Adipocyte (in vitro differentiated cells): ENCODE measurements at places on chromosomes 7 and 10.
A peak's percentile ranks its signal among the peaks of the same experiment; 100 is the strongest.

- DNase-seq = no peak
Observed at GRCh38 chr7:124689523-124689922, 76.1 kb downstream of the GPR37 start.

DNA sequence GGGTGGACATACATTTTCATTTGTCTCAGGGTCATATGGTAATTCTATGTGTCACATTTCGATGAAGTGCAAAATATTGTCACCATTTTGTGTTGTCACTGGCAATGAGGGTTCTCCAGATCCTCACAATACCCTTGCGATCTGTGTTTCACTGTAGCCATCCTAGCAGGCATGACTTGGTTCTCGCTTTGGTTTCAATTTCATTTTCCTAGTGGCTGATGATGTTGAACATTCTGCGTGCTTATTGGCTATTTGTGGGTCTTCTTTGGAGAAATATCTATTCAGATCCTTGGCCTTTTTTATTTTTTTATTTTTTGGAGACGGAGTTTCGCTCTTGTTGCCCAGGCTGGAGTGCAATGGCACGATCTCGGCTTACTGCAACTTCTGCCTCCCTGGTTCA, 24.8 kb upstream of the MNX1 start:
- no peak for DNase-seq

DNA sequence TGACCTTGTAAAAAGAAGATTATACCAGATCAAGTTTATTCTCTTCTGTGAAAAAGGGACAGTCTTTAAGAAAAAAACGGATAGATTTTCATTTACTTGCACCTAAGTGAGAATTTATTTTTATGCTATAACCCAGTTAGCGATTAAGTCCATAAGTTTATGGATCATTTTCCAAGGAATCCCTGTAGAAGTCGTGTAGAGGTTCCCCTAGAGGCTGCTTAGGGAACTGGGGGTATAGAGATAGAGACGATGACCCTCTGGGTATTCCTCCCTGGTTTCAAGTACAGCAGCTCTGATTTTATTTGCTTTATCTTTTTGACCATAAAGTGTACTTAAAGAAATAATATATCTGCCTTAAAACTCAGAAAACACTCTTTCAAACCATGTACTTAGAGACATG, 648.4 kb upstream of the LRRTM3 start:
- no peak for DNase-seq

DNA sequence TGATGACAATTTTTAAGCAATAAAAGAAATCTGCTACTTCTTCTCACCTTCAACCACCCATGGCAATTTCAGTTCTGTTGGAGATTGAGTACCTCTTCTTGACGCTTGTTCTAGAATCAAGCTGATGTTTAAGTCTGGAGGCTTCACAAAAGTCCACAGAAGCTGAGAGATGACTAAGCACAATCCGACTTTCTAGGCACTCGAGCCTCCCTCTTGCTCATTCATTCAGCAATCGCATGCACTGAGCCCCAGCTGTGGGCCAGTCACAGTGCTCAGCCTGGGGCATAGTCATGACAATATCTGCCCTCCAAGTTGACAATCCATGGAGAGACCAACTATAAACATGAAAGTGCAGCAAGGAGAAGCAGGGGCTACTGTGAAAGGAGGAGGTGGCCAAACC, 103.2 kb downstream of the IPMK start:
- DNase-seq = no peak

- DNase-seq = peak; percentile 4
Observed at GRCh38 chr10:35685402-35685801, 43.3 kb upstream of the FZD8 start.

GRCh38 chr7:154729056-154729455, 273.9 kb downstream of the PAXIP1 start:
- DNase-seq = no peak

DNA sequence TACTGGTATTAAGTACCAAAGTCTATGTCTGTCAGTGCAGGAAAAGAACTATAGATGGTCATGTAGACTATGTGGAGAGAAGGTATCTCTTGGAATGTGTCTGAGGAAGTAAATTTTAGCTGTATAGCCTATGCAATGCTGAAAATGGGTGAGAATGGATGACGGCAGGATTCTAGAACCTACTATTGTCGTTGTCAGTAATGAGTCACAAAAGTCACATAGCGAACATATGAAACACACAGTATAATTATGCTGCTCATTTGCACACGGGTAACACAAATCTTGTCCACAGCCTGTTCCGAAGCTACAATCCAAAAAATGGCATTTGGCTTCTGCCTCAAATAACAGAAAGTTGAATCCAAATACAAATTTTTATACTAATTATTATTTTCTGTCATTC, 33.6 kb upstream of the KMT2E start:
- DNase-seq = no peak

DNA sequence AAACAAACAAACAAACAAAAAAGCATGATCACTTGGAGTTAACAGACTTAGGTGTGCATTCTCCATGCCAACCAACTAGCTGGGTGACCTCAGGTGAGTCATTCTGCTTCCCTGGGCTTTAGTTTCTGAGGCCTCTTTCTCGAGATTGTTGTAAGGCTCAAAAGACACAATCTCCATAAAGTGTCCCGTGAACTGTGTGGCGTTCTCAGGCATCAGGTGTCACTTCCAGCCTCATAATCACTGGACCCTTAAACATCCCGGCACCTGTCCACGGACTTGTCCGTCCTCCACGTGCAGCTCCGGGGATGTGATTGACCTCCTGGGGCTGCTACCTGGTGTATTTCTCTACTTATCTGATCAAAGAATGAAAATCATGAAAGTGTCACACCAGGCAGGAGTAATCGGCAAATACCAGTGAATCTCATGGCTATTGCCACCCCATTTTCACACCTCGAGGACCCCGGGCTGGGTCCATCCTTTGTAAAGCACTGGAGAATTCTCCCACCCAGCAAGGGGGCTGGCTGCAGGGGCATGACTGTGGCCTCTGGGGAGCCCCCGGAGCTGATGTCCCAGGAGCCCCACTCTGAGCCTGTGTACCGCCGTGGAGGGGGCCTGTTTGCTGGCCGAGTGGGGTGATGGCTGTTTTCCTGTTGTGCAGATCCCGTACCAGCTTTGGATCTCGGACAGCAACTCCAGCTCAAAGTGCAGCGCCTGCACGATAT, 189.8 kb upstream of the SH2B2 start:
- DNase-seq = no peak

GRCh38 chr10:119783665-119784027, 57.8 kb downstream of the INPP5F start:
- no peak for DNase-seq

DNA sequence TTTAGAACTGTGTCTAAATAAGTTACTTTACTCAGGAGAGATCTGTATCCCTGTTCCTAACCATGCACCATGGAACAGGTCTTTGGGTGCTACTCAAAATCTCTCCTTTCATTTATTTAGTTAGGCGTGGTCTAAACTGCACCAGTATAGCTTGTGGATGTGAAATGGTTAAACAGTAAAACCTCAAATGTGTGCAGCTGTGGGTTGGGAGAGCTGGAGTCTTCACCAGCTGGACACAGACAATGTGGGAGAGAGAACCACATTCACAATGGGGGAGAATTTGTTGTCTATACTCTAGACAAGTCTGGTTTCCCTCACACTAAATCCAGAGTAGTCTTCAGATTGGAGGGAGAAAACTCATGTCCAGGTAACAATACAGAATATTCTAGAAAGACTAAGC, 31.2 kb upstream of the IKZF1 start:
- DNase-seq = no peak

DNA sequence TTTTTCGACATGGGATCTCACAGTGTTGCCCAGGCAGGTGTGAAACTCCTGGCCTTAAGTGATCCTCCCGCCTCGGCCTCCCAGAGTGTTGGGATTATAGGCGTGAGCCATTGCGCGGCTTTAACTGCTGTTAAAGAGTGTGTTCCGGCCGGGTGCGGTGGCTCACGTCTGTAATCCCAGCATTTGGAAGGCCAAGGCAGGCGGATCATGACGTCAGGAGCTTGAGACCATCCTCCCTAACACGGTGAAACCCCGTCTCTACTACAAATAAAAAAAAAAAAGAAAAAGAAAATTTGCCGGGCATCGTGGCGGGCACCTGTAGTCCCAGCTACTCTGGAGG, 1.1 kb downstream of the RABGEF1 start:
- no peak for DNase-seq

DNA sequence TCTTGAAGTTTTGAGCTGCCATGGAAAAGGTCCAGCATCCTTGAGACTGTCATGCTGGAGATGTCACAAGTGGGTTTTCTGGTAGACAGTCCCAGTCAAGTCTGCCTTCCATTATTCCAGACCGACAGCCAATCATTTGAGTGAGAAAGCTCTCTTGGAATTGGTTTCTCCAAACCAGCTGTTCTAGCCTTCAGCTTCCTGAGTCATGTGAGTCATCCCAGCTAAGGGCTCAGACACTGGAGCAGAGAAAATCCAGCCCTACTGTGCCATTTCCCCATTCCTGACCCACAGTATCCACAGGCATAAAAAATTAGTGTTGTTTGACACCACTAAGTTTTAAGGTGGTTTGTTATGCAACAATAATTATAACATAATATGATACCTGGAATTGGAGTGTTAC, 219.0 kb downstream of the ADRA2A start:
- DNase-seq = no peak

GRCh38 chr10:28375399-28376354, 72.8 kb upstream of the MPP7 start:
- DNase-seq = peak; percentile 45

DNA sequence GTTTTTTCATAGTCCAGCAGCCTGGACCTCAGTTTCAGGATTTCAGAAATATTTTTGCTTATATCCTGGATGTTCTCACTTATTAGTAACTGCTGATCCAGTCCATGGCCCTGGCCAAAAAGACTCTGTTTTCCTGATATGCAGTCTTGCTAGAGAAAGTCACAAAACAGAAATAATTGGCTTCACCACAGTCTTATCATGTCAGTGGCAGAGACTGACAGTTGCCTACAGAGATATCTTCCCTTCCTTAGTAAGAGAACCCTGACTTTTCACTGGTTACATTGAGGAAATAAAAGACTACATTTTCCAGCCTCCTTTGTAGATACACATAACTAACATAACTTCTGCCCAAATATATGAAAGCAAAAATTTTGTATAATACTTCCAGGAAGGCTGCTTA, 56.6 kb downstream of the AHR start:
- DNase-seq = no peak

- DNase-seq = no peak
Observed at GRCh38 chr10:86377797-86378146, 11.2 kb upstream of the GRID1 start.

DNA sequence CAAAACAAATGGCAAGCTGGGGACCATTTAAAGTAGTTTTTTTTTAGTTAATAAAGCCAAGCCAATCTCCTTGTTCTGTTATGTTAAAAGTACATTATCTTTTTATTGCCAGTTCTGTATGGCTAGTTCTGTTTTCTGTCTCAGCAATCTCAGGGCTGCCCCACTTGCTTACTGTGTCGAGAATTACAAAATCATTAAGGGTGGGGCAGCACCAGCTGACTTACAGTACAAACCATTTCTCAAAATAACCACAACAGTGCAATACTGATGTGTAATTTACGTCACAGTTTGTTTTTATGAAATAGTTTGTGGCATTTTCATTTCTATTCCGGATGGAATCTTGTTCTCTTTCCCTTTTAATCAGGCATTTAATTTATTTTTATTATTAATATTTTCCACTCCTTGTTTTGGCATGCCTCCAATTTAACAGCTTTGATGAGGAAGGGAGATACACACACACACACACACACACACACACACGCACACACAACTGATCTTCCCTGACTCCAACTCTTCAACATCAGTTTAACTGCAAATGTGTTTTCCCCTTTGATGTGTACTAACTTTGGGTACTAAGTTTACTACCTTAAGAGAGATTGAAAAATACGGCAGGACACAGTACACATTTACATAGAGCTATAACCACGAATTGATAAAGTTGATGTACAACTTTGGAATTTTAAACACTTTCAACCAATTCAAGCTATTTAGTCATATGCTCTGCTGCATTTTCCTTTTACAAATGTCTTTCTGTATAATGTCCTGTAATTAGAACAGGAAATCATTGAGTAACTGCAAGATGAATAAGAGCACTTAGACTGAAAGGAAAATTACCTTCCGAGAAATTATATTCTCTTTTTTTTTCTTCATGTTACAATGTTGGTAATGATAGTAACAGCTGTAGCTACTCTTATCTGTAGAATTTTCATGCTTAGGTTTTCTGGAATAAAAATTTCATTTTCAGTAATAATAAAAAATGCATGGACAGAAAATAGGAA, 91.5 kb downstream of the ARID5B start:
- peak; percentile 94 for DNase-seq

GRCh38 chr7:115635376-115635775, 395.2 kb downstream of the TFEC start:
- DNase-seq = peak; percentile 51

DNA sequence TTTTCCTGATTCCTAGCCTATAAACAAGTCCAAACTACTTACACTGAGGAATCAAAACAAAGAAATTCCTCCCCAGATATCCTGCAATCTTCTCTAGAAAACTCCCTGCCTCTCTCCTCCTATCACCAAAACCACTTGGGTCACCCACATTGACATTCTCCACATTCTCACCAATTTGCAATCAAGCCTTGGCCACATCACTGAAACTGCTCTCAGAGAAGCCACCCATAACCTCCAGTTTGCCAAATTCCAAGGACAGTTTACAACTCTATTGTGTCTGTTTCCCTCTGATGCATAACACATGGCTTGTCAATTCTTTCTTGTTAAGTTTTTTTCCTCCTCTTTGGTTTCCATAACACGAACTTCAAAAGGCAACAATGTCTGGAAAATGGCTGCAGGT, 233.5 kb downstream of the XPNPEP1 start:
- DNase-seq = no peak

DNA sequence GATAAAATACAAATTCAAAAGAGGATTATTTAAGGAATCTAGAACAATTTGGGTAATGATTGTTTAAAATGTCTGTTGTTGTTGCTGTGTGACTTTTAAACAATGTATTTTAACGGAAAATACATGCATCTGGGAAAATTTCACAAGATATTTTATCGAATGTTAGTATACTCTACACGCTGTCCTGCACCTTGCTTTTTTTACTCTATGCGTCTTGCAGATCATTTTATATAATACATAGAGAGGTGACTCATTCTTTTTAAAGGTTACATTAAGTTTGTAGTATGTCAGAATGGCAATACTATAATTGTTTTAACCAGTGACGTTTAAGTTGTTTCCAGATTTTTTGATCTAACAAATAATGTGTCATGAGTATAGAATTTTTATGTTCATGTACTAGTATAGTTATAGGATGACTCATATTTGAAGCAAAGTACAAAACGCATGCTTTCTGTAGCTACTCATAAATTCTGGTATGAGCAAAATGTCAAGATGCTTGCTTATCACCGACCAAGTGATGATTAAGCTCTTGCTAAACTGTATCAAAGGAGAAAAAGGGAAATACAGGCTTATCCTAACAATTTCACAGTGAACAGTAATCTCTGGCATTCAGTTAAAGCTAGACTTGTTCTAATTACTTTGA, 4.9 kb downstream of the DKK1 start:
- peak; percentile 90 for DNase-seq

- DNase-seq = no peak
Observed at GRCh38 chr10:53223851-53224250, 451.3 kb upstream of the MBL2 start.

DNA sequence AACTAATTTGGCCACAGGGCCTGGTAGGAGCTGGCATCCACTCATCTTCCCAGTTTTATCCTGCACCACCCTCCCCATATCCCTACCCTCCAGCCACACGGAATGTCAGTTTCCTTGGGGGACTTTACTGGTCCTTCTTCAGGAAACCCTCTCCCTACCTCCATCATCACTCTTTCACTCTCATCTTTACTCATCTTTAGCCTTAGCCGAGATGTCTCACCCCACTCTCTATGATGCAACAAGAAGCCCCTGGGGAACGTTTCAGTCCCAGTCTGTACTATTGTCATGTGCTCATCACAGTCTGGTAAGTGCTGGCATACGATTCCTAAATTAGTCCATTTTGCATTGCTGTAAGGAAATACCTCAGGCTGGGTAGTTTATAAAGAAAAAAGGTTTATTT, 34.9 kb upstream of the TMEM248 start:
- no peak for DNase-seq
